ENCODE measurements at places on chromosomes 16 and 17.

DNA sequence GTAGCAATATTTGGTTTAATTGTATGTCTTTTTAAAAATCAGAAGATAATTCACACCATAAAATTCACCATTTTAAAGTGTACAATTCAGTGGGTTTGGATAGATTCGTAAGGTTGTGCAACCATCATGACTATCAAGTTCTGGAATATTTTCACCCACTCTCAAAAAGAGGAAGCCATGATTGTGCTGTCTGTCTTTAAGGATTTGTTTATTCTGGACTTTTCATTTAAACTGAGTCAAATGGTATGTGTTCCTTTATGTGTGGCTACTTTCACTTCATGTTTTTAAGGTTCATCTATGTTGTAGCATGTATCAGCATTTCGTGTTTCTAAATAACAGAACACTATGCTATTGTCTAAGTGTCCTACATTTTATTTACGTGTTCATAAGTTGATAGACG, 68.1 kb upstream of the CPHXL start:
- DNase-seq, result no peak

GRCh38 chr17:73969956-73970355, 233.5 kb upstream of the RPL38 start:
- no peak for DNase-seq

DNA sequence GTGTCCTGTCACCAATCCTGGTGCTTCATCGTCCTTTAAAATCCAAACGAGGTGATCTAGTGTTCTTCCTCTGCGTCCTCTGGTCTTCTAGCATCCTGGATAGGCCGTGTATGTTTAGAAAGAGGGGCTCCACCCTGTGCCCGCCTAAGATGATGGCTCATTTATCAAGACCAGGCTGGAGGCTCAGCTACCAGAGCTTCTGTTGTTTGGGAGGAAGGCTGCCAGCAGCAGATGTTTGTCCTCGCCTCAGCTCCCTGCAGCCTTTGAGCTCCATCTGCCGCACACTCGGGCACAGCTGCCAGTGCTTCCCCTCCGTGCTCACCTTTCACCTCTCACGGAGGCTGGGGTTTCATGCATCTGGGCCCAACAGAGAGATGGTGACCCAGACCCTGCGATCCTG, 954.7 kb upstream of the RBFOX1 start:
- DNase-seq, result no peak

GRCh38 chr16:10520869-10521578, 59.4 kb downstream of the EMP2 start:
- no peak for DNase-seq

- DNase-seq, result no peak
Observed at GRCh38 chr16:73354434-73354833, 306.5 kb upstream of the ZFHX3 start.

DNA sequence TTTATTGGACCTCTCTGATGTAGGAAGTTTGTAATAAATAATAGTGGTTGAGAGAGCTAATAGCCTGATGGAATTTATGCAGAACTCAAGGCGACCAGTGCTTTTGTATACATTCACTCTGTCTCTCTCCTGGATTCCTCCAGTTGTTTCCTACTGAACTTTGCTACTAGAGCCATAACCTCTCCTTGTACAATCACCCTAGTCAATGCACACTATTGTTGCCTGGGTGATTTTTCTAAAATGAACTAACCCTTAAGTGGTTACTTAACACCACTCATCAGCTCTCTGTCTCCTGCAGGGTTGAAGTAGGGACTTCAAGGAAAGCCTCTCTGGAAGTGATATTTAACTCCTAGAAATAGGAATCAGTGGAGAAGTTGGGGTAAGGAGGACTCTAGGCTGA, 9.7 kb downstream of the PHKB start:
- no peak for DNase-seq

DNA sequence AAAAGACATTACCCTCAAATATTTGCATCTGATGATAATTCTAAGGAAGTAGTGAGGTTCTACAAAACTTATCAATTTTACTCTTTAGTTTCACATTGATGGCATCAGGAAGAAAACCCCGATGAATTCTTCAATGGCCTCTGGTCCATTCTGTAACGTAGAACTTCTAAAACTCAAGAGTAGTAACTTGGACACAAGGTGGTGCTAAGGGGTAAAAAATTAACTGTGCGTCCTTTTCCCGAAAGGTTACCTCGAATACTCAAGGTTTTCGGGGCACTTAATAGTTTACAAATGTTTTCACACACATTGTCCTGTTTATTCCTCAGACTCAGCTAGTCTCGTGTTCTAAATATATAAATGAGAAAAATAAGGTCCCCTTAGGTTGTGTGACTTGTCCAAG, 517.3 kb upstream of the ZFHX3 start:
- no peak for DNase-seq

GRCh38 chr17:18143044-18143936, 34.7 kb downstream of the MYO15A start:
- DNase-seq, result no peak

Data from stimulated activated CD8-positive, alpha-beta memory T cell treated with anti-CD3 and anti-CD28 coated beads, Interleukin-7, amount 100 ng/mL, for 1 hour (primary cell).